ENCODE measurements at places on chromosomes 16 and 17. TPM values are rescaled to one million over a fixed set of nuclear protein-coding genes. Genes with fewer than 3 reads are reported as not detected.

The TRIM47 gene
- total RNA-seq, result 1.4 TPM

The CSH1 gene
- not detected for total RNA-seq

DNA sequence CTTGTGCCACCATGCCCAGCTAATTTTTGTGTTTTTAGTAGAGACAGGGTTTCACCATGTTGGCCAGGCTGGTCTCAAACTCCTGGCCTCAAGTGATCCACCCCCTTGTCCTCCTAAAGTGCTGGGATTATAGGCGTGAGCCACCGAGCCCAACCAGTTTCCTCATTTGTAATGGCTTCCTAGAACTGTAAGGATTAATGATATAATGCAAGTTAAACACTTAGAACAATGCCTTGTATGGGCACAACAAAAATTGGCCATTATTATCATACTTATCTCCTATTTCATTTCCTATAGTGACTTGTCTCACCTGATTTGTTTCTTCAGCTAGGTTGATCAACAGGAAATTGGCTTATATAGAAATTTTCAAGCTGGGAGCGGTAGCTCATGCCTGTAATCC is 14.1 kb downstream of the TUBD1 start:
- H3K4me1 ChIP-seq, result no peaks in the 10 kb centered on the region
- H3K36me3 ChIP-seq, result no peaks in the 10 kb centered on the region
- H3K27me3 ChIP-seq, result no peaks in the 10 kb centered on the region
- no peak for DNase-seq

DNA sequence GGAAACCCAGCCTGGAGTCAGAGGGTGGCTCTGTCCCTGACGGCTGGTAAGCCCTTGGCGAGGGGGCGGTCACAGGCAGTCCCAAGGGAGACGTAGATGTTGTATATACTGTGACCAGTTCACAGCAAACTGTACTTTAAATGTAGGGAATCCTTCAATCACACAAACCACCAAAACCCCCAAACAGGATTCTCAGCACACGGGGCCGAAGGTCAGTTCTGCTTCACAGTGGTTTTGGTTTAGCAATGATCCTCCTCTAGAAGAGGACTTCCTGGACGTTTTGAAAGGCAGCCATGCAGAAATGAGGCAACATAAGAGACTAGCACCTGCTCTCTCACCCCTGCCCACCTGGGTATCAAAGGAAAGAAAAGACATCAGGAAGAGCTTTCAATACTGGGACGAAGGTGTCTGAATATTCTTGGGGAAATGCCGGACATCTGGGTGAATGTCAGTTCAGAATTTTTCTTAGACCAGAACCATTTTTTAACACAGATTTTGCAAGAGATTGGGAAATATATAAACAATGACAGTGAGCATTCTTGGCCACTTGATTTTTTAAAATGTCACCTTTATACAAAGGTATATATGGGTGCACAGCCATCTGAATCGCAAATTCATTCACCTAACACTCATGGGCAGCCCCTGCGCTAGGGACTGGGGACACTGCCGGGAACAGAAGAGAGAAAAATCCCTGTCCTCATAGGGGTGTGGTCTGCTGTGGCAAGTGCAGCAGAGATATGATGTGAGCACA is 74.2 kb downstream of the CRISPLD2 start:
- DNase-seq, result no peak
- no peaks in the 10 kb centered on the region for H3K36me3 ChIP-seq
- H3K27me3 ChIP-seq, result no peaks in the 10 kb centered on the region
- no peak overlapping the region for H3K4me3 ChIP-seq

The HBZ gene
- total RNA-seq, result not detected

- DNase-seq, result no peak
- H3K36me3 ChIP-seq, result peaks cover 59% of the 10 kb centered on the region
- no peak overlapping the region for H3K4me3 ChIP-seq
- no peaks in the 10 kb centered on the region for H3K4me1 ChIP-seq
- no peaks in the 10 kb centered on the region for H3K27me3 ChIP-seq
Measured at GRCh38 chr16:3389663-3390338, 11.0 kb downstream of the ZSCAN32 start.

DNA sequence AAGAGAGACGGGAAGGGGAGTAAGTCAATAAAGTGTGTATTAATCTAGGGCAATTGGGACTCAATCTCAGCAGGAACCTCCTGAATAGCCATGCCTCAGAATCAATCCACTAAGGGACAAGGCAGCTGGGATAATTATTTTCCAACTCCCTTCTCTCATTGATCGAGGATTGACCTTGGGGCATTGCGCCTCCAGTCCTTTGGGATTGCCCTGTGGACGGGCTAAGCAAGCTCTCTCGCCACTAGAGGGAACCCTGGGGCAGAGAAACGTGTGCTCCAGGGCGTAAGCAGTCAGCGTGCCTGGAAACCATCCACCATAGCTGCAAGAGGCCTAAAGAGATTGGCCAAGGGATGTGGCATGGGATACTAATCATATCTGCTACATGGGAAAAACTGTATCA is 53.9 kb upstream of the ERCC4 start:
- H3K4me1 ChIP-seq, result no peaks in the 10 kb centered on the region
- H3K36me3 ChIP-seq, result no peaks in the 10 kb centered on the region
- DNase-seq, result peak; percentile 88

DNA sequence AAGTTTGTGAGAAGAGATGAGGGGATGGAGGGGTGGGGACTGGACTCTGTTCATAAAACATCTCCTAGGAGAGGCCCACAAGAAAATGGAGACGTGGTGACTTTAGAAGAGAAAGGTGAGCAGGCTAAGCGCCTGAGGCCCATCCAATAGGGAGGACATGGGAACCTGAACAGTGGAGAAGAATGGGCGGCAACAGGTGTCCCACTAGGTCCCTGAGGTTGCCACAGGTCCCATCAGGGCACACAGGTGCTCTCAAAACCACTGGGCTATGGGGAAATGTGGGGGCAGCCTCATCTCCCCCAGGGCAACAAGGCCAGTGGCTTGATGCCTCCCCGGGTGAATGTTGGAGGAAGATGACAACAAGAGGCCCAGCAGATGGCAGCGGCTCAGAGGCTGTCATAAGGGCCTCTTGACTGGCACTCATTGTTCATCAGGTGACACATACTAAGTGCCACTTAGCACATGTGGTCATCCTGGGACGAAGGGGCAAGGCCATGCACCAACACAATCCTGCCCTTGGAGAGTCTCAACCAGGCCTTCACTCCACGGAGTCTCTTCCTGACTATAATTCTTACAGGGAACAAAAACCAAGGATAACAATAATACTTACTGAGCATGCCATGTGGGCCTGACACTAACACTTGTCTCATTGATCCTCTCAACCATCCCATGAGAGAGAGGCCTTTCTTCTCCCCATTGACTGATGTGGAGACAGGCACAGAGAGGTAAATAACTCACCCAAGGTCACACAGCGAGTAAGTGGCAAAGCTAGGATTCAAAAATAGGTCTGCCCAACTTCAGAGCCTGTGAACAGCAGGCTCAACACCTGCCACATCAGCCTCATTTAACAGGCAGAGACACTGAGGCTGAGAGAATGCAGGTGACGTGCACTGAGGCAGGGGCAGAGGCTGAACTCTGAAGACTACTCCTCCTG is 38.0 kb downstream of the CUEDC1 start:
- no peak overlapping the region for H3K27ac ChIP-seq
- H3K4me3 ChIP-seq, result no peak overlapping the region
- DNase-seq, result no peak

- no peak overlapping the region for H3K4me3 ChIP-seq
- H3K27me3 ChIP-seq, result no peaks in the 10 kb centered on the region
- no peaks in the 10 kb centered on the region for H3K4me1 ChIP-seq
- H3K36me3 ChIP-seq, result peaks cover 34% of the 10 kb centered on the region
- no peak overlapping the region for H3K27ac ChIP-seq
Measured at GRCh38 chr17:49403514-49404289, 11.0 kb downstream of the PHB1 start.

DNA sequence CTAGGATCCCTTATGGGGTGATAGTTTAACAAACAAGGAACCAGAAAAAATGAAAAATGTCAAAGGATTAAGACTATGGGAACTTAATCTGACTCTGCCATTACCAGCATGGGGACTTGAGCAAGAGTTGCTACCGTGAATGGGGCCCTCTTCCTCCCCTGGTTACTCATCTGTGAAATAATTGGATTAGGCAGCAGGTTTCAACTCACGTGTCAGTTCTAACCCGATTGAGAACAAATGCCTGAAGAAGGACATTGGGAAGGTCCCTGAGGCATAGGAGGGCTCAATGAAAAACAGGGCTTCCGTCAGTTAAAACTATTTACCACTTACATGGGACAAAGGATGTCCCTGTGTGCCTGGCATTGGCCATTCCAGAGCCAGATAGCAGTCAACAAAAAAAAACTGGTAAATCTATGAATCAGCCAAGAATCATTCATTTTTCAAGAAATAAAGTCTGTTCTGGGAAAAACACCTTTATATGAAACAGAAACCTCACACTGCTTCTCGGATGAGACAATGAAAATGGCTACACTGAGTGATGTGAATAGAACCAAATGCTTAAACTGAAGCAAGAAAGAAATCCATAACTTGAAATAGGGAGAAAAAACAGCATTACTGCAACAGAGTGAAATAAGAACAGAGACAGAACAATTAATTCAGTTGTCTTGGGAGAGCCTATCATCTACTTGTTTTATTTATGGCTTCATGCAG is 104.3 kb downstream of the ADAMTS18 start:
- no peak overlapping the region for H3K27ac ChIP-seq
- H3K36me3 ChIP-seq, result no peaks in the 10 kb centered on the region
- H3K27me3 ChIP-seq, result peaks cover 16% of the 10 kb centered on the region

GRCh38 chr16:22189473-22190080 is 16.5 kb upstream of the EEF2K start:
- DNase-seq, result peak; percentile 57
- peak overlapping the region; percentile 76 for H3K4me3 ChIP-seq
- H3K27ac ChIP-seq, result 0 out of 2 replicates have a peak overlapping the region, but pooled peaks have one; percentile 27
- peaks cover 24% of the 10 kb centered on the region for H3K4me1 ChIP-seq

DNA sequence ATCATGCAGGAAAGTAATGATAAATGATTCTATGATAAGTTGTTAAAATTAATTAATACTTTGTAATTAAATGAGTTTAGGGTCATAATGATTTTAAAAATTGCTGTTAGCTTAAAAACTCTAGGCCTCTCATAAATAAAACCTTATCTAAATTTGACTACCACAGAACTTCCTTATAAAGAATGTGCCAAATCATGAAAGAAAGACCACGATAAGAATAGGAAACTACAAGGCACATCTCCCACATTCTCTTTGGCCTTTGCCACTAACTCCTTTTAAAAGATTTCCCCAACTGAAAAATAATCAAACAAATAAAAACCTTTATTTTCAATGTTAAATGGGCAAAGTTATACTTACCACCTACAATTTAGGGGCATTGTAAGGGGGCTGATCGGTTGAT is 164.6 kb upstream of the C17orf78 start:
- DNase-seq, result no peak
- H3K4me1 ChIP-seq, result no peaks in the 10 kb centered on the region

GRCh38 chr17:5560361-5560988 is 23.8 kb downstream of the NLRP1 start:
- peaks cover 24% of the 10 kb centered on the region for H3K4me1 ChIP-seq
- no peak for DNase-seq
- no peak overlapping the region for H3K4me3 ChIP-seq
- H3K27me3 ChIP-seq, result no peaks in the 10 kb centered on the region
- no peak overlapping the region for H3K27ac ChIP-seq
- H3K36me3 ChIP-seq, result peaks cover 7% of the 10 kb centered on the region

DNA sequence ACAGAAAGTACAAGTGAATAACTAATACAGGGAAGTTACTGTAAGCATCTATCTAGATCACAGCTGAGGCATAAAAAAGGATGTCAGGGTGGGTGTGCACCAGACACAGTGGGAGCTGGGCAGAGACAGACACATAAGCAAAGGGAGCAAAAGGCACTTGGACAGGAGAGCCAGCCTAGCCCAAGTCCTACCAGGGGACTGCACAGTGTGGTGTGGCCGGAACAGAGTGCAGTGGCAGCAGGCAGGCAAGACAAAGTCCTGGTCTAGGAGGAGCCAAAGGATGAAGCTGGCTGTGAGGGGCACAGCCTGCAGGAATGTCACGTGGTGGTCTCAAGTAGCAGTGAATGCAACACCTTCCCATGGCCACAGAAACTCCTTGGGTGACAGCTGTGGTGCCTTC is 21.9 kb downstream of the RAD51D start:
- peaks cover 9% of the 10 kb centered on the region for H3K4me1 ChIP-seq
- no peak for DNase-seq
- H3K36me3 ChIP-seq, result no peaks in the 10 kb centered on the region
- no peak overlapping the region for H3K27ac ChIP-seq
- H3K4me3 ChIP-seq, result no peak overlapping the region

DNA sequence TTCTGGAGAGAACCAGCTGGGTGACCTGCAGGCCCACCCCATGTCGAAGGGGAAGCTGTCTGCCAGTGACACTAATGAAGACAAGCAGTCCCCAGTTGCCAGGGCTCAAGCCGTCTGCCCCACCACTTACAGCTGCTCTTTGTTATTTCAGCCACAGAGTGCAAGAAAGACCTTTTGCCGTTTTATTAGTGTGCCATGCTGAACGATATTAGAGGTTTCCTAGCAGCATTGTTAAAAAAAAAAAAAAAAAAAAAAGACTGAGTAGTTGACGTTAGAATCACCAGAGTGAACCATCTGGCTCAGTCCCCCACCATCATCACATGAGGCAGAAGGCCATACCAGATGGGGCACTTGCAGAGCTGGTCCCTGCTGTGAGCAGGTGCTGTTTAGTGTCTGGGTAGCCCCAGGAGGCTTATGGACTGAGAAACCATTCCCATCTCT is 26.5 kb upstream of the SLC39A11 start:
- H3K36me3 ChIP-seq, result no peaks in the 10 kb centered on the region
- H3K27me3 ChIP-seq, result no peaks in the 10 kb centered on the region
- H3K27ac ChIP-seq, result no peak overlapping the region
- H3K4me3 ChIP-seq, result no peak overlapping the region
- H3K4me1 ChIP-seq, result no peaks in the 10 kb centered on the region

- H3K36me3 ChIP-seq, result no peaks in the 10 kb centered on the region
- H3K4me1 ChIP-seq, result peaks cover 17% of the 10 kb centered on the region
- H3K4me3 ChIP-seq, result no peak overlapping the region
- H3K27me3 ChIP-seq, result no peaks in the 10 kb centered on the region
- H3K27ac ChIP-seq, result no peak overlapping the region
- no peak for DNase-seq
Measured at GRCh38 chr16:69909760-69910159, 41.4 kb upstream of the CLEC18A start.

DNA sequence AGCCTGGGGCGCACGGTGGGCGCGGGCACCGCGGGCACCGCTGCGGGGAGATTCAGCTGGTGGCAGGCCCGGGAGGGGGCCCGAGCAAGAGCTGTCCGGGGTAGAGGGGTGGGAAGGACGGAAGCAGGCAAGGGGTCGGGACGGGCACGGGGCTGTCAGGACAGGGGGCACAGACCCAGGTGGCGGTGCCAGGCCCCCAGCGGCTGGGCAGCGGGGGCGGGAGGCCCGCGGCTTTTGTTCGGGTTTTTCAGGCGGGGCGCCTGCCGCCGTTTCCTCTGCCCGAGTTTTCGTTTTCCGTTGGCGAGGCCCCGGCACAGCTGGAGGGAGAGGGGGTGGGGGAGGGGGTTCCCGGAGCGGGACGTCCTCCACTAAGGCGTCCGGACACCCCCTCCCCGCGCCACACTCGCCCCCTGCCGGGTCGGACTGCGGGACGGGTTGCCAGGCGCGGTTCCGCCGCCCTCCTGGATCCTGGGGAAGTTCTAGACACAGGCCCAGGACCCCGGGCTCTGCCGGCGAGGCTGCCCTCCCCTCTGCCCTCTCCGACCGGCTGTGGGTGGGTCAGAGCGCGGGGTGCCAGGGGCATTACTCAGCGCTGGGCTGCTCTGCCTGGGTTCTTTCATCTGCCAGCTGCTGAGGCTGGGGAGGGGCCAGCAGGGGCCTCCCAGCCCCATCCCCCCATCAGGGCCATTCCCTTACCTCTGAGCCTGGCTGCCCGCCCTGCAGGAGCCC is 543 bp downstream of the ARHGAP23 start:
- H3K4me3 ChIP-seq, result peak overlapping the region; percentile 84
- no peaks in the 10 kb centered on the region for H3K27me3 ChIP-seq
- H3K27ac ChIP-seq, result peak overlapping the region; percentile 49

The CCDC78 gene
- 1.0 TPM for total RNA-seq

GRCh38 chr16:52757746-52758472 is 211.0 kb upstream of the TOX3 start:
- no peaks in the 10 kb centered on the region for H3K27me3 ChIP-seq
- no peak overlapping the region for H3K4me3 ChIP-seq
- H3K36me3 ChIP-seq, result no peaks in the 10 kb centered on the region
- DNase-seq, result no peak
